ENCODE measurements at places on chromosomes 7 and 10.

GRCh38 chr7:29780346-29780745 lies 26.0 kb upstream of the WIPF3 start:
- no peak for DNase-seq

GRCh38 chr10:33066558-33067236 lies 108.7 kb upstream of the ITGB1 start:
- DNase-seq = no peak

DNA sequence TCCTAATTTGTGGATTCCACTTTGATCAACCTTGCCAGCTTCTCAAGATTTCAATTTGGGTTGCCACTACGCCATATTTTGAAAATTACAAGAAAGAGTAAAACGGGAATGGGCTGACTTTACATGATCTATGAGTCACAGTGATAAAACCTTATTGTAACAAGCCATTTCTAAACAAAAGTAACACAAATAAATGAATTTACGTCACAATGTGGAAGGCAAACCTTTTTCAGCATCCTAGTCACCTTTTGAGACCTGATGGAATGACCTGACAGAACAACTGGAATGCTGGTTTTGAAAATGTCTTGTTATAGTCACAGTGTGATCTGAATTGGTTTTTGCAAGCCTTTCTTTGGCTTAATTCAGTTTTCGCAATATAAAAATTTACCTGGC lies 85.9 kb downstream of the CDK6 start:
- no peak for DNase-seq

DNA sequence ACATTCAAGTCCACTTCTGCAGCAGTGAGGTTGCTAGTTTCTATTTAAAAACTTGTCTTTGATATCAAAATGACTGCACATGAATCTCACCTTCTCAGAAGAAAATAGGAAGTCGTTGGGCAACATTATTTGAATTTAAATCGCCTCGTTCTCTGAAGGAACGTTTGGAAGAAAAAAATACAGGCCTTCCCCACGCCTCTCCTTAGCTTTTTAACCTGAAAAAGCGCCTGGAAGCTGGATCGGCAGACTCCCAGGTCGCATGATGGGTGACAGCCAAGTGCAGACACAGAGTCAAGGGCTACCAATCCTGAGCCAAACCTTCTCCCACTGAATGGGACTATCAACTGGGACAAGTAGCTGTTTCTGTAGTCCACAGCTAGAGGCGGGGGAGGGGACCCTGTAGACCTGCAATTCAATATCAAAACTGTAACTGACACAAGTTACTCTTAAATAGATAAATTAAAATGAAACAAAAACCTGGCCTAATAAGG lies 2.2 kb downstream of the FAM53B start:
- no peak for DNase-seq

DNA sequence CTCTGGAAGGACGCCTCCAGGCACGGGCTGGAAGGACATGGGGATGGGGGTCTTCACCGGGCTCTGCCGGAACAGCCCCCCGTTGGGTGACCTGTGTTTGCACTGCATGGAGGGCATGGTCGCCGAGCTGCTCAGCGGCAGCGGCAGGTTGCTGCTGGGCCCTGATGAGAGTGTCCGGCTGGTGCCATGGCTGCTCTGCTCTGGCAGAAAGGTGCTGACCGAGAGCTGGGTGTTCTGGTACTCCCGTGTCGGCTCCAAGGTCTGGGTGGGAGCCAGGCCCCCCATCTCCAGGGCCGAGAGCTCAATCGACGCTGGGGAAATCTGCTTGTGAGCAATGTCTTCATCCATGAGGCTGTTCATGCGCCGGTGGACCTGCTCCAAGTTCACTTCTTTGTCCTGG lies 764.3 kb downstream of the GRID1 start:
- no peak for DNase-seq

- DNase-seq = no peak
Observed at GRCh38 chr10:49694466-49694865, 15.0 kb downstream of the C10orf53 start.

GRCh38 chr10:55500931-55501559 lies 700.0 kb upstream of the PCDH15 start:
- DNase-seq = no peak

GRCh38 chr10:10903620-10904019 lies 114.1 kb upstream of the CELF2 start:
- DNase-seq = no peak

DNA sequence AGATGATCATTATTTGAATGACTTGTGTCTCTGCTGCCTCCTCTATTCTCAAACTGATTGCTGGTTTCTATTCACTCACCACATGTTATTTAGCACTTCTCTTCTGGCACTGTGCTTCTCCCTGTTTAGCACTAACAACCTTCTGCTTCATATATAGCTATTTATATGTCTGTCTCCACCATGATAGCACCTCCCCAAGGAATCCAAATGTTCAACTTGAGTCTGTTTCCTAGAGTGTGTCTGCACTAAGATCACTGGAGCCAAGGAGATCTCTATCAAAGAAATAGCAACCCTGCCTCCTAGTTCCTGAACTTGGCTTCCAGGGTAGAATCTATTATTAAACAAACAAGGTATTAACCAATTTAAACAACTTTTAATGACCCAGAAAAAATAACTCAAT lies 104.5 kb downstream of the CYP26A1 start:
- no peak for DNase-seq

DNA sequence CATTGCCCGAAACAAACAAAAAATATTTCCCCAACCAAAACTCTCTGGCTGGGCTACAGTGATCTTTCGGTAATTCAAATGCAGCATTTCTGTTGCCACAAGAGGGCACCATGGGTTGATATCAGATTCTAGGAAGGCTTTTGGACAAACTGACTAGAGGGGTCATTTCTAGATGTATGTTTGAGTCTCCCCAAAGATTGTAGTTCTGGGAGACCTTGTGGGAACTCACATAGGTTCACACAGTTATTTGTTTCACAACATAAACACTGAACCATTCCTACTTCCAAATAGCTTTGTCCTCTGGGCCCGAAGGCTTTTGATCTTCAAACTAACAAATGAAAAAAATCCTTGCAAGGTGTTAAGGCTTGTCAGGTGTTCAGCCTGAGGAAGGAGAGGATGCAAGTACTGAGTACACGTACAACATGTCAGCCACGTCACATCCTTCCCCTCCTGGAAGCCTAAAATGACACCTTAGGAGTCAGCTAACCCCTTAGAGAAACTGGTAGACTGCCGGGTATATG lies 37.0 kb upstream of the IL15RA start:
- no peak for DNase-seq

- no peak for DNase-seq
Observed at GRCh38 chr7:74535951-74536356, 82.2 kb downstream of the GTF2IRD1 start.

- DNase-seq = no peak
Observed at GRCh38 chr10:4391683-4392082, 434.3 kb upstream of the AKR1E2 start.

Data from epithelial cell of proximal tubule (primary cell).